ENCODE measurements at places on chromosomes 6 and 20. TPM values are rescaled to one million over a fixed set of nuclear protein-coding genes. Genes with fewer than 3 reads are reported as not detected.

MCCD1 gene
- total RNA-seq: not detected

WFDC6 gene
- not detected for total RNA-seq

CCN6 gene
- not detected for total RNA-seq

NT5E gene
- total RNA-seq: 326 TPM

RSPH9 gene
- 0.94 TPM for total RNA-seq

PSORS1C1 gene
- 1.2 TPM for total RNA-seq

TGM3 gene
- not detected for total RNA-seq

NELFE gene
- 77.8 TPM for total RNA-seq

ADTRP gene
- 2.0 TPM for total RNA-seq

LST1 gene
- not detected for total RNA-seq

PPP1R3G gene
- 1.3 TPM for total RNA-seq

DNAJC5 gene
- 43.3 TPM for total RNA-seq

KCNK5 gene
- not detected for total RNA-seq

EFCAB8 gene
- under 0.01 TPM for total RNA-seq

GCLC gene
- 8.4 TPM for total RNA-seq

BPIFB4 gene
- total RNA-seq: 0.23 TPM

NFATC2 gene
- total RNA-seq: 0.60 TPM

TMEM74B gene
- total RNA-seq: not detected

CPNE5 gene
- total RNA-seq: not detected

SRF gene
- 20.1 TPM for total RNA-seq

MAS1 gene
- total RNA-seq: not detected

CFAP61 gene
- not detected for total RNA-seq

FRK gene
- 0.47 TPM for total RNA-seq
